ENCODE measurements at places on chromosomes 5 and 9.

- no peak for DNase-seq
Observed at GRCh38 chr9:97390791-97391406, 21.0 kb upstream of the TDRD7 start.

- no peak for DNase-seq
Observed at GRCh38 chr5:13081116-13081515, 863.4 kb downstream of the DNAH5 start.

DNA sequence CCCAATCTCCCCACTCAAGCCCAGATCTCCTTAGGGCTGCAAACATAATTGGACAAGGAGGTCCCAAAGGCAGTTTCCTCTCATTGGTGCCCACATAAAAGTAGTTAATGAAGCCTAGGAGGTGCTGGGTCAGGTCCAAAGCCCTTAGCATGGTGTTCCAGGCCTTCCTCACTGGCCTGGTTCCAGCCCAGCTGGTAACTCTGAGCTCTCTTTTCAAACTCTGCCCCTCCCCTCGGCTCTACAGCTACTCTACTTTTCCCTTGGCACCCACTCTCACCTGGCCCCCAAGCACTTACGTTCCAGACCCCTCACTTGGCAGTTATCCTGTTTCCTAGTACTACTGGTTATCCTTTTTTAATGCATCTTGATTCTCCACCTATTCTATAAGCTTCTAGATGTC, 9.9 kb downstream of the SEPTIN8 start:
- no peak for DNase-seq

DNA sequence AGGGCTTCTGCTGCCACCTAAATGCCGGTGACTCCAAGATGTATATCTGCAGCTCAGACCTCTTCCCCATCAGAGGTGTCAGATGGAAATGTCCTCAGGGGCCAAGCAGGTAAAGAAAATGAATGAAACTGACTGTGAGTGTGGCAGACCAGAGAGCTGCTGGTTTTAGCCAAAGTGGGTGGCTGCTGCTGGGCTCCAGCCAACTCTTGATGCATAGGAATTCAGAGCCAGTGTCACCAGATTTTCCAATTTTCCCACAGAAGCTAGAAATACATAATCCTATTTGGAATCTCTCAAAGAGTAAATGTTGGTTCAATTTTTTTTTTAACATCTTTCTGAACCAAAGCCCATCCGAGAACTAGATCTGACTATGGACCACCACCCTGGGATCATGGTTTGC, 161.2 kb upstream of the SPRY4 start:
- no peak for DNase-seq

GRCh38 chr5:160635046-160635445, 213.4 kb downstream of the PTTG1 start:
- DNase-seq, result no peak

DNA sequence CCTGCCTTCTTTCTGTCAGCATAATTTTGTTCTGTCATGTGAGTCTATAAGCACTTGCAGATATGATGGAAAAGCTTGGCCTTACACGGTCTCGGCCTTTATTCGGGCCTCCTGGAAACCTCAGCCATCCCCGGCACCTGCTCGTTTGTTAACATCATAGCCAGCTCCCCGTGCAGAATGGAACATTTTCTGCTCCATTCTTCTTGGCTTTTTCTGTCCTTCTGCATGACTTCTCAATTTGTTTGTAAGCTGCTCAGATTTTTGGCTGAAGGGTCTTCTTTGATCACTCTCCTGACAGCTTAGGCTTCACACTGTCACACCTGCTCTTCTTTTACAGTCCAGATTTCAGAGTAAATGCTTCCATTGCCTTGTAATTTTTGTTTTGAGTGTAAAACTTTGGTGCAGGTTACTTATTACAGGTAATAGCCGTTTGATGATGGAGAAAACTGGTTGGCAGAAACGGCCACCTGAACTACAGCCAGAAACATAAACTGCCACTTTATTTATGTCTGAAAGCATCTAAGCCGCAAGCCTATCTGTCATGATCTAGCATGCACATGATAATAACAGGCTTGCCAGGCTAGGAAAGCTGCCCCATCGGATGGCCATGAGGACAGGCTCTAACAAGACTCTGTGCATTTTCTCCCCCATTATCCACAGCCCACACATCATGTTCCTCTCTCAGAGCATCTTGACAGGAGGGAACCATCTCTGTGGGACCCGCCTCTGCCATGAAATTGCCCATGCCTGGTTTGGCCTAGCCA, 197.0 kb downstream of the AOPEP start:
- DNase-seq, result no peak

- peak; percentile 41 for DNase-seq
Observed at GRCh38 chr5:978054-978453, 30.5 kb upstream of the NKD2 start.

DNA sequence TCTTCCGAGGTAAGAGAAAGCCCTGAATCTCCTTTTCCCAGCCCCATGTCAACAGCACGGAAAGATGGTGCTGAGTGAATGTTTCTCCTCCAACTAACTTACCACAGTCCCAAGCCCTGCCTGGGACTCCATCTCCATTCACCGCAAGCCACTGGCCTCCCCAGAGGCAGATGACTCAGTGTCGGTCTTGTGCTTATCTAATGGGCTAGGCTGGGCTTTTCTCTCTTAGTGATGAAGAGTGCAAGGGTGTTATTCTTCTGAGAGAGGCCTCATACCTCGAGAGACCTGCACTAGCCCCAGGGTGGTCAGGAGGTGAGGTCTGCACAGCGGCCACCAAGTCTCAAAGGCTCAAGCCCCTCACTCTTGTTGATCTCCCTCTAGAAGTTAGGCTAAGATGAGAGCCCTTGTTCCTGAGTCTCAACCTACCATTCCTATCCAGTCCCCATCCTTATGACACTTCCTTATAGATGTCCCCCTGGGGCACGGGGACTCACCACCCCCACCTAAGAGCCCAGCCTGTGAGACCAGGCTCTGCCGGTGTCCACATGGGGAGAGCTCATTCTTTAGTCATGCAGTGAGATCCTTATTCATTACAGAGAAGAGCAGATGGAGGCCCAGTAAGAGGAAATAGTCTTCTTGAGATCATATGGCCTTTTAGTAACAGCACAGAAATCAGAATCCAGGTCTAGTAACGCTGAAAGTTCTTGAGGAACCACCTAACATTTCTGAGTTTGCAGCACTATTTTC, 127.0 kb downstream of the SAXO1 start:
- DNase-seq, result no peak

GRCh38 chr9:91586282-91586681, 162.7 kb upstream of the NFIL3 start:
- DNase-seq, result no peak

GRCh38 chr5:149030392-149030791, 32.5 kb downstream of the SH3TC2 start:
- no peak for DNase-seq

- DNase-seq, result no peak
Observed at GRCh38 chr5:13932011-13932410, 12.5 kb downstream of the DNAH5 start.

DNA sequence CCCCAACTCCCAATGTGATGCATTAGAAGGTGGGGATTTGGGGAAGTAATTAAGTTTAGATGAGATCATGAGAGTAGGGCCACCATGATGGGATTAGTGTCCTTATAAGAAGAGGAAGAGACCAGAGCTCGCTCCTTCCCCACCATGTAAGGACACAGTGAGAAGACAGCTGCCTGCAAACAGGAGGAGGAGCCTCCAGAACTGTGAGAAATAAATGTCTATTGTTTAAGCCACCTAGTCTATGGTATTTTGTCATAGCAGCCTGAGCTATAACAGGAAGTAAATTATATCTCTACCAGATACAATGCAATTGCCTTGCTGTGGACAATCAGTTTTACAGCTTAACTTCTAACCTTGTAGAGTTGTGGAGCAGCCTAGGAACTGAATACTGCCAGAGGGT, 58.0 kb downstream of the ANKRD33B start:
- DNase-seq, result no peak

GRCh38 chr9:29006628-29007027, 1433.3 kb upstream of the C9orf72 start:
- DNase-seq, result peak; percentile 72

- DNase-seq, result no peak
Observed at GRCh38 chr9:127898433-127899127, 823 bp downstream of the ST6GALNAC6 start.

DNA sequence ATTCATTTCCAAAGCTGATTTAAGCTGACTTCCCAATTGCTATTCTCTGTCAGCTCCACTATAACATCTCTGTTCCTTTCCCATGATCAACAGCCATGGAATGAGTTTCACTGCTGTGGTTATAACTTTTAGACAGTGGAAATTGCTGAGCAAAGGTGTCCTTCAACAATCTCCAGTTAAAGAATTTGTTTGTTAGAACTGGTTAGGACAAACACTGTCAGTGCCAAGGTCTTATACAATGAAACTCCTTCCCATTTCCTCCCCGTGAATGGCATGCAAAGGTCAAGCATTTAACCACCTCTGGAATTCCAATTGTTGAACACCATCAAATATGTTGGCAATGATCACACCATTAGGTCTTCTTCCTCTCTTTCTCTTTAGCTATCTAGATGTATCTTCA, 45.7 kb upstream of the GHR start:
- no peak for DNase-seq

- DNase-seq, result no peak
Observed at GRCh38 chr5:55923177-55923771, 71.5 kb downstream of the IL6ST start.

GRCh38 chr9:126699401-126699881, 85.7 kb downstream of the LMX1B start:
- DNase-seq, result no peak

- DNase-seq, result no peak
Observed at GRCh38 chr9:100186356-100186755, 87.3 kb downstream of the INVS start.

- no peak for DNase-seq
Observed at GRCh38 chr9:123589361-123590239, 233.6 kb downstream of the CRB2 start.

GRCh38 chr5:178352035-178352349, 119.4 kb upstream of the PHYKPL start:
- DNase-seq, result no peak

Data from NCI-H1092 treated with DMSO at 0.1 percent for 48 hours (cell line).